ENCODE measurements at places on chromosomes 2 and 18. TPM values are rescaled to one million over a fixed set of nuclear protein-coding genes. Genes with fewer than 3 reads are reported as not detected.

Gene PSMA8
- 1.2 TPM for total RNA-seq

Gene TUBA4B
- not detected for total RNA-seq

Gene VSNL1
- total RNA-seq, result not detected

Gene HOXD4
- total RNA-seq, result not detected

Gene SERPINB10
- total RNA-seq, result not detected

Gene SERPINB4
- not detected for total RNA-seq

Gene EVX2
- not detected for total RNA-seq

Measured in activated T-helper 2 cell treated with anti-CD3 and anti-CD28 coated beads, Interferon-gamma antibody, Interleukin-2, Interleukin-4, amounts not matched to agents 10 μg/mL and 5 μg/mL and 100 μg/mL, durations not matched to agents 14 hours and 24 hours and 36 hours (primary cell).